GM12891 (cell line): ENCODE measurements at places on chromosomes 7 and 10.
A peak's percentile ranks its signal among the peaks of the same experiment; 100 is the strongest.

DNA sequence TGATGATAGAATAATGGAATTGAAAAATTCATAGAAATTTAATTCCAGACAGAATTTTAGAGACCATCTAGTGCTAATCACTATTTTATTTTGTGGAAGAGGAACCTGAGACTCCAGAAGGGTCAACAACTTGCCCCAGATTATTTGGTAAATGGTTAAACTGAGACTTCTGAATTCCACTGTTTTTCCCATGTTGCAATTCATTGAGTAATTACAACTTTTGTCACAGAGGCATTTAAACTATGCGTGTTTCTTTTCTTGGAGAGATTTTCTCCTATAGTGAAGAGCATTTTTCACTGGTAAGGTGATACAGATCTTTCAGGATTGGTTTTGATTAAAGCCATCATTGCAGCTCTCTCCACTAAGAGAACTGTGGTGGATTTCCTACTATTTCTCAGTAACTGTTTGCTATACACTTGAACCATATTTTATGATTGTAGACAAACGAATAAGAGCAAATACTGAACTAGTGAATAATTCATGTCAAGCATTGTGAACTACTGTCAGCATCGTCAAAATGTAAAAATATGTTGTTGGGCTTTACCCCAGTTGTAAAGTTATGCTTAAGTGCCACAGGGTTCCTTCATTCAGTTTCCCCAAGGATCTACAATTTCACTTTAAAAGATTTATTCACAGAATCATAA is 26.5 kb downstream of the LRGUK start:
- DNase-seq, result no peak

GRCh38 chr7:18948521-18948920 is 168.9 kb downstream of the TWIST1 start:
- no peak for DNase-seq

- no peak for DNase-seq
These were observed 324.1 kb upstream of the LRRN3 start for GRCh38 chr7:110766864-110767263.

DNA sequence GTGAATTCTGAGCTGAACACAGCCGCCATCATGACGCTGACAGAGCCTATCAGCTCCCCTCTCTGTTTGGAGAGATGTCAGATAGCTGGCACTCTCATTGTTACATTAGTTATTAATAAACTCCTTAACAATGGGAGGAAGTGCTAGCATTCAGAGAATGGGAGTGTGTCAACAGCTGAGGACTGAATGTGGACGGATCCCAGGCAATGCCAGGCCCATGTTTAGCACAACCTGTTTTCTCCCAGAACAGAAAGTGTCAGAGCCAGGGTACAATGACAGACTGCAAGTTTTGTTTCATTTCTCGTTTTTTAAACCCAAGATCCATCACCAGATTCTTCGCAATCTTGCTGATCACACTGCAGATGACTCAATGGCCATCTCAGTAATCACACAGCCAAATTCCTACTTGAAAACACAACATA is 99.6 kb downstream of the PRPF18 start:
- DNase-seq, result no peak

DNA sequence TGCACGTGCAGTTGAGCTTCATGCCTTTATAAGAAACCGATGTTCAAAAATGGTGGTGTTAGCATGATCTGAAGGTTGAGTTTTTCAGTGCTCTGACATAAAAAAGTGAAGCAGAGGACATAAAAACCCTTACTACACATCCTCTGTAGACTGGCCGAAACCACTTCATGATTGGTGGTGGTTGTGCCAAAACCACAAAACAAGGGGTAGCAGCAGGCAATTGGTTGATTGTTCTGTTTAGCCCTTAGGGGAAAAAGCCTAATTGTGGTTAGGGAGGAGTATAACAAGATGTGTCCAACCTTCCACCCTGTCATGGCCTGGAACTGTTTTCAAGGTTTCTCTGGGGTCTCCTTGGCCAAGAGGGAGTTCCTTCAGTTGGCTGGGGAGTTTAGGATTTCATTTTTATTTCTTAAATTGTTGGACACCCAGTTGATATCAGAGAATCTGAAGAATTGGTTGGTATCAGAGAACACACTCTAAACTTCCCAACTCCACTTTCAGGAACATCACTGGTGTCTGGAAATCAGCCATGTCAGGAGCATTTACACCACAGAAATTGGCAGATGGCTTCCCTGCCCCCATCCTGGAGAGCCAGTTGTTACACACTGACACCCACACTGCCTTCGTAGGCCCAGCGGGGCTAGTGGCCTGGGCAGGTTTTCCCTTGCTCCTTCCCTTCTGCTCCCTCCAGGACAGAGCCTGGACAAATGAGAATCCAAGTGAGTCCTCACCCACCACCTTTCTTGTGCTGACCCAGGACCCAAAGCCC is 18.8 kb downstream of the MRPS24 start:
- DNase-seq, result no peak

DNA sequence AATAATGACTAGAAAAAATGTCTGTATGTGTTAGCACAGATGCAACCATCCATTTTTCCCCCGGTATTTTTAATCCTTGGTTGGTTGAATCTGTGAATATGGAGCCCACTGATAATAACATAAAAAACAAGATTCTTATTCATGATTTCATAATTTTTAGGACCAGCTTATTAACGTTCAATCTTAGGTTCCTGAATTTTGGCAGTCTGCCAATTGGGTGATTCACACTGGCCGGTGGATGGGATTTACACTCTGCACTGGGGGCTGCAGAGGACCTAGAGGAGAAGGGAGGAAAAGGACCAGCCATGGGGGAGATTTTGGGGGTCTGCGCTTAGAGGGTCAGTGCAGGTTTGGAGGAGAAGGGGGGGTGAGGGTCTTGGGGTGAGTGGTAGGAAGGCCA is 327.9 kb downstream of the ACTR3B start:
- DNase-seq, result no peak

DNA sequence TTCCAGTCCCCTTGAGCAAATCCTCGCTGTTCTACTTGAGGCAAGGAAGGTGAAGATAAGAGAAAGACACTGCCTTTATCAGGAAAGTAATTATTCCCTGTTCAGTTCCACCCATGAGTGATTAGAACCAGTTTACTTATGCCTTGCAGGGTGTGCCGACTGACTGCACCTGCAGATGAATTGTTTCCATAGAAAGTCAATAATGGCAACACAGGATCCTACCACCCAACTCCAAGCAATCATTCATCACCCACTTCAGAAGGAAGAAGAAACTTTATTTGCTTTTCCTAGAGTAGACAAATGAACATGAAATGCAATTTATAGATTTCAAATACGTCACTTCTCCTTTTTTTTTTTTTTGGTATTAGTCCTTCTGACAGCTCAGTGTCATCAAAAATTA is 383.9 kb downstream of the SORCS1 start:
- DNase-seq, result no peak

DNA sequence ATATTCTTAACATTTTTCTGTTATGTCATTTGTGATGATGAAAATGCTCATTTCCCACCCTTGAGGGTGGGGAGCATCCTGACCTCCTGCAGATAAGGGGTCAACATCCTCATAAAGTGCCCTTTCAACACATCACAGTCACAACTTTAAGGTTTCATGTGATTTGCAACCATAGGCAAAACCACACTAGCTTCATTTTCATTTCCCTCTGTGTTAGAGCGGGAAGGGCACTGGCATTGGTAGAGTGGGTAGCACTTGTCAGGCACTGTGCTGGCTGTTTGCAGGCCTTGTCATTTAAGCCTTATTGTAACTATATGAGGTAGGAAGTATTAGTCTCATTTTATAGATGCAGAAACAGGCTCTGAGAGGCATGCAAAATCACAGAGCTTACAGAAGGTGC is 39.8 kb downstream of the PSMC2 start:
- DNase-seq, result no peak

GRCh38 chr7:110921595-110922151 is 169.3 kb upstream of the LRRN3 start:
- no peak for DNase-seq

- DNase-seq, result no peak
These were observed 190.6 kb downstream of the PTPN20 start for GRCh38 chr10:47101807-47102206.

DNA sequence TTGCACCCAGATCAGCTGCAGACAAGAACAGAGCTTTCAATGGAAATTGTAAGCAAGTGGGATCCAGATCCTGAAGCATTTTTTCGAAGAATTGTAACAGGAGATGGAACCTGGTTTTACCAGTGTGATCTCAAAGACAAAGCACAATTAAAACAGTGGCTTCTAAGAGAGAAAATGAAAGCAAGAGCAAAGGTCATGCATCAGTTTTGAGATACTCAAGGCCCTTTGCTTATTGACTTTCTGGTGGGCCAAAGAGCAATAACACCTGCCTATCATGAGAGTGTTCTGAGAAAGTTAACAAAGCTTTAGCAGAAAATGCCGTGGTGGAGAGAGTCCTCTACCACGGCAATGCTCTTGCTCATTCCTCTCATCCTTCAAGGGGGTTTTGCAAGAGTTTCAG is 194.8 kb downstream of the TMEM178B start:
- no peak for DNase-seq

DNA sequence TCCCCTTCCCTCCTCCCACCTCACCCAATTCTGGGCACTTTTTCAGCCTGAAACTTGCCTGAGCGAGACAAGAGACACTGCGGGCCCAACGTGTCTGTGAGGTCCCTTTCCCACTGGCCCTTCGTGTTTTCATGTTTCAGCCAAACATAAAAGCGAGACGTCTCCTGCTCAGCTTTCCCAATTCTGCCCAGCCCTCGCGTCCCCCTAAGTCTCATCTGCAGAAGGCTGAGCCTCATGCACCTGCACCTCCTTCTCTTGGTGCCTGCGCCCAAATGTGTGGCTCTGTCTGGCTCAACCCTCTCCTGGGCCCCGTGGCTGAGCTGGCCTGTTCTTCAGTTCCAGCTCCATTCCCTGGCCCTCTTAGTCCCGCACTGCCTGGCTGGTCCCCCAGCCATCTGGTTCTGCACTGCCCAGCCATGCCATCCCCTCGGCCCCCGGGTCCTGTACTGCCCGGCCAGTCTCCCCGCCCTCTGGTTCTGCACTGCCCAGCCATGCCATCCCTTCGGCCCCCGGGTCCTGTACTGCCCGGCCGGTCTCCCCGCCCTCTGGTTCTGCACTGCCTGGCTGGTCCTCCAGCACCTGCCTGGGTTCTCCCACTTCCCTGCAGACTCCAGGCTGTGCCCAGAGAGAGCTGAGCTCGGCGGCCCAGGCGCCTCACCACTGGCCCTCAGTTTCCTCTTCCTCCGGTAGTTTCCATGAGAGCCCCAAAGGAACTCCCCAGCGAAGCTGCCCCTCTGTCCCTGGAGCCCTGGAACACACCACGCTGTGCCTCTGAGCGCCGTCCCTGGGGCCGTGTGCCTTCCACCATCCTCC is 224.1 kb downstream of the DNAJB6 start:
- no peak for DNase-seq

GRCh38 chr7:121395494-121395960 is 581 bp downstream of the FAM3C start:
- DNase-seq, result no peak

- no peak for DNase-seq
These were observed 32.3 kb downstream of the OAT start for GRCh38 chr10:124386186-124387077.

GRCh38 chr7:134422008-134422407 is 36.9 kb downstream of the AKR1B1 start:
- no peak for DNase-seq

DNA sequence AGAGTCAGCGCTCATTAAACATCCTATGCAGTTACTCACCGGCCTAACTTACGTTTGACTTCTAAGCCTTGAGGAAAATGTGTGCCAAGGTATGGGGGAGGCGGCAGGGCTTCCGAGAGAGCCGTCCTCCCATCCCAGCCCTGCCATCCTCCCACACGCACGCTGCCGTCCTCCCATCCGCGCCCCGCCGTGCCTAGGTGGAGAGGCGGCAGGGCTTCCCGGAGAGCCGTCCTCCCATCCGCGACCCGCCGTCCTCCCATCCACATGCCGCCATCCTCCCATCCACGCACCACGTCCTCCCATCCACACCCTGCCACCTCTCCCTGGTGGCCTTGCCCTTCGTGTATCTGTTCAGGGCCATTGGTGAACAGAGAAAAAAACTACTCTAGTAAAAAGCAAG is 162.7 kb downstream of the PRKAG2 start:
- DNase-seq, result no peak

- no peak for DNase-seq
These were observed 55.0 kb downstream of the LRRC4 start for GRCh38 chr7:127976056-127976737.

DNA sequence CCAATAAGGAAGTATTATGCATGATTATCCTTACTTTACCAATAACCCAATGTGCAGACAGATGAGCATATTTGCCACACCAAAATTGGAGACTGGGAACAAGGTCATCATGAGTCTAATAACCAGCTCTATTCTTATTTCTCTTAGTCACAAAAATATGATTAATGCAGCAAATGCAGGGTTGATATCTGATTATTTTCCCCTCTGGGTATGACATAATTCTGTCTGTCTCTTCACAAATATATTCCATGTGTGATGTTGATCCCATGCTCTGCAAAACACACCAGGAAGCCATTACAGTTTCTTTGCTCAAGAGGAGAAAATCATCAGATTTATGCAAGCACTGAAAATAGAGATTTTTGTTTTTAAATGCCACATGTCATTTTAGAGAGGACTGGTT is 196.5 kb upstream of the DGKB start:
- DNase-seq, result no peak

GRCh38 chr7:2165610-2166594 is 66.8 kb downstream of the MAD1L1 start:
- DNase-seq, result peak; percentile 68

- DNase-seq, result no peak
These were observed 128.7 kb downstream of the INSYN2A start for GRCh38 chr10:127067542-127068194.

- no peak for DNase-seq
These were observed 85.4 kb downstream of the MALRD1 start for GRCh38 chr10:19133992-19134391.

DNA sequence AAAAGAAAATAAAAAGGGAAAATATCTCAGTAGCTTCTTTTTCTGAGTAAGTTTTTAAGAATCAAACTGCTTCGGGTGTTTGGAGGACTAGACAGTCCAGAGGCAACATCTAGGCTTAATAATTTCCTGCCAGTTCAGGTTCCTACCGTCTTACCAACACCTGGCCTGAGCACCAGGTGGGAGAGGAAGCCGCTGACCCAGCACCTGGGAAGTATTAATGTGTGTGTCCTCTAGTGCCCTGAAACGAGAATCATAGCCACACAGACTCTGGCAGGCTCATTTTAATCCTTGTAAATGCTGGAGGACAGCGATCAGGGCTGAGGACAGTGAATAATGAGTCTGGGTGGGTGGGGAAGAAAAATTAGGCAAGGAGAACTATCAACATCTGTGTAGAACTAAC is 137.4 kb downstream of the ZNF438 start:
- DNase-seq, result no peak

DNA sequence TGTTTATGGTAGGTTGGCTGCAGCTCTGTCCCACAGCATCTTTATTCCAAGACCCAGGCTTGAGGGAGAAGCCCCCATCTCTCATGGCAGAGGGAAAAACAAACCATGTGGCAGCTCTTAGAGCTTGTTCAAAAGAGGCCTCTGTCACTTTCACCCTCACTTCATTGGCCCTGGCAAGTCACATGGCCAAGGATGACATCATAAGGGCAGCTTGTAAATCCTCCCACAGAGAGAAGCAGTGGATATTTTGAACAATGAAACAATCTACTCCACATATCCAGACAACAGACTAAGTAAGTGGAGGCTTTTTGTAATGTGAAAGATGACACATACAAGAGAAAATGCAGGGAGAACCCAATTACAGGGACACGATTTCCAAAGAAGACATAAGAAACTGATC is 108.1 kb downstream of the GRID1 start:
- no peak for DNase-seq
